ENCODE measurements at places on chromosomes 7 and 10.

GRCh38 chr10:74994854-74995253, 116.6 kb upstream of the SAMD8 start:
- no peak for DNase-seq

DNA sequence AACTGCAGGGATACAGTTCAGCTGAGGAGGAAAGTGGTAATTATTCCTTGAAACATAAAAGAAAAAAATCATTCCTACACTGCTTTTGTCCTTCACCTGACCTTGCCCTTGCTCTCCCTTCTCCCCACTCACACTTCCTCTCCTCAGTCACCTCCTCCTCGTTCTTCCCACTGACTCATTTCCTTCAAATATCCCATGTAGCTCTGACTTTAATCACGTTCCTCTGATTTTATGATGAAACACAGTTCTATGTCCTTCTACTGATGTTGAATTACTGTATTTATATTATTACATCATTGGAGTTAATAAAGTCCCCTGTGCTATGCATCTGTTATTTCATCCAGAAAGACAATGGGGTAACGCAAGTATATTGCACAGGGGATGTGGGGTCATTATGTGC, 575.6 kb downstream of the POM121L12 start:
- DNase-seq, result no peak

DNA sequence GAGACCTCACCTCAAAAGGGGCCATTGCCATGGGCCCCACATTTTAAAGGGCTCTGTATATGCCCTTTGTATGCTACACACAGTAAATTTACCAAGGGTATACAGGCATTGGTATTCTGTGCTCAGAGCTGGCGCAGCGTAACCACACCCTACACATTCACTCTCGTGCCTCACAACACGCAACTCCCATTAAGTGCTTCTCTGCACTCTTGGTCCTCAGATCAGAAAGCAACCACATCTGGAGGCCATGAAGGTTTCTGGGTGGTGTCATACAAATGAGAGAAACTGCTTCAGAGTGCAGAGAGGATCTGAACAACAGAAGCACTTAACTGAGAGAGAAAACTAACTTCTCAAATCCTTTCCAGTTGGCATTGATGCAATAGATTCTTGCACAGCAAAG, 9.4 kb upstream of the CACUL1 start:
- no peak for DNase-seq

DNA sequence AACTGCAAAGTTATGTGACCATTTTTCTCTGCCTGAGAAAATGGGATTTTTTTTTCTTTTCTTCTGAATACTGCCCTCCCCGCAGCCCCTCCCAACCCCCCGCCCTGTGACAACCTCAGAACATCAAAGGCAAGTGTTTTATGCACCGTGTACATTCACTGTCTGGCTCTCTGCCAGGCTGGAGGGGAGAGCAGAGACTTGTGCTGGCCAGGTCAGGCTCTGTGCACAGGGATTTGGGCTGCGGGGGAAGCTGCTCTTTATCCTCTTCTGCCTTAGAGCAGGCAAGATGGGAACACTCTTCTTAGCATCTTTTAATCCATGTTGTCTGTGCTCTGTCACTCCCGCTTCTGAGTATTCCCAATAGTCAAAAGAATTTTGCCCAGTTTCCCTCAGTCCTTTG, 195.1 kb downstream of the CCSER2 start:
- no peak for DNase-seq

- DNase-seq, result no peak
Measured at GRCh38 chr10:124918191-124918830, 23.6 kb upstream of the ZRANB1 start.

GRCh38 chr7:34054075-34054474, 148.7 kb downstream of the BMPER start:
- no peak for DNase-seq

DNA sequence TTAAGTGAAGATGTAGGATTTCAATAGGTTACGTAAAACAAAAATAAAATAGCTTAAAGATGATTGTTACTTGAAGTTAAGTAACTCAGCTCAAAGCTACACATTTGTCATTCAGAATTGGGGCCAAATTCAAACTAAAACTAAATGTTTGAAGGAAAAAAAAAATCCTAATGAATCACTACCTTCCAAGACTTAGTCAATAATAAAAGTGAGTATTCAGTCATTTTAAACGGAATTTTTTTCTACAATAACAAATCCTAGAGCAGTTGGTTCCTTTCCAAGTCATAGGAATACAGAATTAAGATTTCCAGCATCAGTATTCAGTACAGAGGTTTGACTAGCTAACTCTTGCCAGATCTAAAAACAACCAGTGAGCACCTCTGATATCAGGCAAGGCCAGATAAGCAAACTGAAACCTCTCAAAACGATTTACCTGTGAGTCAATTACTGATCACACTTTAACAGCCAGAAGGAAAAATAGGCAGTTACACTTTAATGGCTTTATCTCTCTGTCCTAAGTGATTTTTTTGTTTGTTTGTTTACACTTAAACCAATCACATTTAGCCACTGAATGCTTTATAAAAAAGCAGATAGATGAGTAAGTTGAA, 669.8 kb upstream of the ANKRD30A start:
- no peak for DNase-seq

DNA sequence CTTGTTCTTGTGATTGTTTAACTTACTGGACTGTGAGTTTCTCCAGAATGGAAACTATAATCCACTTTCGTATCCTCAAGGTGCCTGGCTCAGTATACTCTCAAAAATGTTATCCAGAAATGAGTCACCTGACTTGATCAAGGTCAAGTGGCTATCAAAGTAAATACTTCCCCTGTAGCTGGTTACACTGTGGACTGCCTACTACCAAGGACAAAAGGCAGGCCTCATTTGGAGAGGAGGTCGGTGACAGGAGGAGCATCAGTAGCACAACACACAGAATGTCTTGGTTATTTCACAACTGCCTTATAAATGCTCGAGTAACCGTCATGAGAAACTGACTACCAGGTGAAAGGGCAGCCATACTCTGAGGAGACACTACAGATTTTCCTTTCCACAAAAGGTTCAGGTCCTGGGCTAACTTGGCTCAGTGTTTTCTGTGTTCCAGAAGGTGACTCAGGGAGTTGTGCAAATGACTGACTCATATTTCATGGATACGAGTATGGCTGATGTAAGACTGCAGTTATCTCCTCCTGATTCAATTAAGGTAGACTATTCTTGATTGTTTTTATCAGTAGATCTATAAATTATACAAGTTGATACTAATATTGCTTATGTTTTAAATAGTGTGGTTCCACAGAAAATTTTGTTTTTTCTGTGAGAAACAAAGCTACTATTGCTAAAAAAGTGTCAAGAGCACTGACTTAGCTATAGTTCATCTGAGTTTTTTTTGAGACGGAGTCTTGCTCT, 4.2 kb upstream of the CCNY start:
- DNase-seq, result peak; percentile 58

GRCh38 chr10:75682649-75683557, 251.5 kb downstream of the LRMDA start:
- no peak for DNase-seq

DNA sequence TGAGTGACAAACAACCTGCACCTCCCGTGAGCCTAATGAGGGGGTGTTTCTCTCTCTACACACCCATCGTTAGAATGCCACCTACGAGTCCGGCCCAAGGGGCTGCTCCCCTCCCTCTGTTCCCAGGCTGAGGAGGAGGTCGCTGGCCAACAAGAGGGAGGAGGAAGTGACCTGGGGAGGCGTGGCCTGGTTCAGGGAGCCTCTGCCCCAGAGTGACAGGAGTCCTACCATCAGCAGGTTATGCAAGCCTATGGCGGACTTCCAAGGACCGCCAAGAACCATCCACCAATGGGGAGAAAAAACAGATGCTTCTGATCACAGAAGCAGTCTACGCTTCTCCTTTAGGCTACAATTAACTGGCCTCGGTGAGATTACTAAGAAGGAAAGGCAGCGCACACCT, 12.3 kb upstream of the EGFR start:
- DNase-seq, result no peak

- DNase-seq, result no peak
Measured at GRCh38 chr7:156975620-156976019, 26.1 kb downstream of the NOM1 start.

- no peak for DNase-seq
Measured at GRCh38 chr7:491958-492713, 27.5 kb downstream of the PDGFA start.

- no peak for DNase-seq
Measured at GRCh38 chr7:113373863-113374262, 255.5 kb upstream of the SMIM30 start.

DNA sequence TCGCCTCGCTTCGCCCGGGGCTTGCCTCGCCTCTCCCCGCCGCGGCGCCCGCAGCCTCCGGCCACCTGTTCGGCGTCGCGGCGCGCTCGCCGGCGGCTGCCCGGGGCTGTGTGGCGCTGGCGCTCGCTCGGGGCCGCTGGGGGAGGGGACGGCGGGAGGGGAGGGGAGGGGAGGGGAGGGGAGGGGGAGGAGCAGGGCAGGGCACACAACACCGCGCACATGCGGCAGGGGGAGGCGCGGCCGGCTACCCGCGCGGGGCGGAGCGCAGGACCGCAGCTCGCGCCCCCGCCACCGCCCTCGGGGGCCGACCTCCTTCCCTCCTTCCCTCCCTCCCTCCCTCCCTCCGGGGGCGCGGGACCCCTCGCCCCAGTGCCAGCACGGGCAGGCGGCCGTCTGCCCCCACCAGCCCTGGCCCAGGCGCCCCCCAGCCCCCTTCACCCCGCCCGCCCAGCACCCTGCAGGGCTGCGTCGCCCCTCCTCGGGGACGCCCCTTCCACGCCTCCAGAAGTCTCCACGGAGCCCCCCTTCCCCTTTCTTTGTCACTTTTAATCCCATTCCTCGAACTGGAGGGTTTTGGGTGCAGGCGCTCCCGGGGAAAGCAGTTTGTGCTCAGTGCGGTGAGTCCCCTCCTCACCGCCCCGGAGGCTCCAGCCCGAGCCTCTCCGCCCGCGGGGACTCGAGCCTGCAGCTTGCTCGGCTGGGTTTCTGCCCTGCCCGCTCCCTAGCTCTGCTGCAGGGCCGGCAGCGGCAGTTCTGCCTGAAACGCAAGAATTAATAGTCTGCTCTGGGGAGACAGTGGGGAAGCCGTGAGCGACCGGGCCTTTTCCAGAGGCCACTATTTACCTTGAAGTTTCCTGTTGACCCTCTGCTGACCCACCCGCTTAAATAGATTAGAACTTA, at the start of gene PARD3:
Gene PARD3, minus strand, starts transcription at position 112 of the 900 bp plus-strand sequence. CDS start 301 bp downstream, outside the sequence.
- DNase-seq, result no peak
